Caudate nucleus (tissue), 63 donors: ENCODE measurements at places on chromosomes 11 and 22.
A peak's percentile ranks its signal among the peaks of the same experiment; 100 is the strongest.

DNA sequence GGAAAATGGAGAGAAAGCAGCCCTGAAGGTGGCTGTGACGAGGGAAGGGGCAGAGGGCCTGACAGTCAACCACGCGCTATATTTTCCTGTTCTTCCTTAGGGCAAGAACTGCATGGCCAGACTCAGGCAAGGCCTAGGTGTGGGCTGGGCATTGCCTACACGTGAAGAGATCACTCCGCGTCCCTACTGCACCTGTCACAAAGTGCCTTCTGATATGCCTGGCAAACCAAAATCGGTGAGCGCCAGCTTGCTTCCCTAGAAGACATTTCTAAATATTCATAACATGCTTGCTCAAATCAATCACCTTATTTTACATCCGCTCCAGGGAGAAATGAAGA, 6.3 kb downstream of the TMEM121B start:
- no peak for DNase-seq

GRCh38 chr22:37197451-37198257, 9.6 kb upstream of the C1QTNF6 start:
- DNase-seq: no peak

GRCh38 chr22:18103527-18104269, 6.9 kb upstream of the TUBA8 start:
- DNase-seq: no peak

GRCh38 chr22:50313021-50313420, 5.6 kb upstream of the PLXNB2 start:
- no peak for DNase-seq

- DNase-seq: no peak
Observed at GRCh38 chr11:120746376-120746775, 234.8 kb downstream of the GRIK4 start.

- DNase-seq: peak; percentile 69
Observed at GRCh38 chr22:17368554-17369438, 464 bp upstream of the CECR2 start.

- no peak for DNase-seq
Observed at GRCh38 chr22:25213221-25213620, 6.2 kb upstream of the CRYBB2 start.

GRCh38 chr11:126585774-126586491, 230.4 kb downstream of the ST3GAL4 start:
- no peak for DNase-seq

DNA sequence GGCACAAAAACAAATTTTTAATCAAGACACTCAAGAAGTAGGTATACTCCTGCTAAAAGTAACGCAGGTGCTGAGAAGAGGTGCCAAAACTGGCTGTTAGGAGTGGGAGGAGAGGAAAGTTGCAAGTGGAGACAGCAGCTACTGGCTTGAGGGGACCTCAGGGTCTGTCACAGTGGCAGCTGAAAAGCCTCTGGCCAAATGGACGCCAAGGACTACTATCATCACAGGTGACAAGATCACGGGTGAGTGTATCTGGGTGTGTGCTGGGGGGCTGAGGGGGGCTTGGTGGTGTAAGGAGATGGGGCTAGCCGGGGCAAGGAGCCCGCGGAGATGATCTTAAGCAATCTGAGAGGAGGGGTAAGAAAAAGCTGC, 687 bp downstream of the ZNF202 start:
- DNase-seq: no peak

- DNase-seq: no peak
Observed at GRCh38 chr22:36577019-36577418, 48.1 kb upstream of the EIF3D start.
